ENCODE measurements at places on chromosomes 11 and 22.
A peak's percentile ranks its signal among the peaks of the same experiment; 100 is the strongest.

DNA sequence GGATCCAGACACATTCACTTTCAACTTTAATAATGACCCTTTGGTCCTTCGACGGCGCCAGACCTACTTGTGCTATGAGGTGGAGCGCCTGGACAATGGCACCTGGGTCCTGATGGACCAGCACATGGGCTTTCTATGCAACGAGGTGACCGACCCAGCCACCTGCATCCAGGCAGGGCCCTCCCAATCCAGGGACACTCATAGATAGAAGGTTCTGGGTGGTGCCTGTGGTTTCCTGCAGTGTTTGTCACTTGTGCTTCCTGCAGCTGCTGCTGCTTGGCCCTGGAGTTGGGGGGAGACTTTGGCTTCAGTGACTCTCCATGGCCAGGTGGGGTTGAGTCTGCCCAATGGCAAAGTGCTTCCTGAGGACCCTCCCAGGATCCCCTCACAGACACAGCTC is 7.3 kb downstream of the APOBEC3B start:
- peak; percentile 54 for DNase-seq

- no peak for DNase-seq
Measured at GRCh38 chr11:75625021-75625420, 43.8 kb downstream of the MAP6 start.

DNA sequence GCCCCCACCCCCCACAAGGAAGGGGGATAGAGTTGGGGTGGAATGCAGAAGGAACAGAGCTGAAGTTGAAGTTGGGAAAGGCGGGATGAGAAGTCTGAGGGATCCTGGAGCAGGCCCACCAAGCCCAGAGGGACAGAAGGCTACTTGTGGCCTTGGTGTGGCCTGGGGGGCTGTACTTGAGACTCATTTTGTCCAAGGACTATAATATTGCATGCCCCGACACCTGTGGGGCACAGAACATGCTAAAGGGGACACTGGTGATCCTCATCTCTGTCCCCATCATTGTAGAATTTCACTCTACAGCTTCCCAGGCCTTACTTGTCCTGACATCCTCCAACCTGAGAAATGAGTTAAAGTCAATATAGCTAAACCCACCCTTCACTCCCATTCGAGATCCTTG is 1.3 kb downstream of the ESAM start:
- DNase-seq, result no peak

GRCh38 chr22:27915986-27916385 is 3.1 kb downstream of the PITPNB start:
- no peak for DNase-seq

GRCh38 chr22:49136816-49137180 is 690.9 kb downstream of the BRD1 start:
- DNase-seq, result no peak

DNA sequence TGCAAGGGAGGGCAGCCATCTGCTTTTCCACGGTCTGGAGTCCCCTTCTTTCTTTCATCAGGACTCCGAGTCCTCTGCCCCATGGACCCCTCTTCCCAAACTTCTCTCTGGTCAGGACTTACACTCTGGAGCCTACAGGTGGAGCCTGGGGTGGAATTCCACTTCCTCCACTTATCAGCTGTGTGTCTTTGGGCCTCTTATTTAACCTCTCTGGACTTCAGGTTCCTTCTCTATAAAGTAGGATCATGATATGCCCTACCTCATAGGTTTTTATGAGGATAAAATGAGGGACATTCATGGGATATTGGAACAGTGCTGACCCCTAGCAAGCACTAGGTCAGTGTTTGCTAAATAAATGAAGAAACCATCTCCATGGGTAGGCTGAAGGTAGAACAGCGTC is 1.7 kb downstream of the LINC01488 start:
- no peak for DNase-seq

DNA sequence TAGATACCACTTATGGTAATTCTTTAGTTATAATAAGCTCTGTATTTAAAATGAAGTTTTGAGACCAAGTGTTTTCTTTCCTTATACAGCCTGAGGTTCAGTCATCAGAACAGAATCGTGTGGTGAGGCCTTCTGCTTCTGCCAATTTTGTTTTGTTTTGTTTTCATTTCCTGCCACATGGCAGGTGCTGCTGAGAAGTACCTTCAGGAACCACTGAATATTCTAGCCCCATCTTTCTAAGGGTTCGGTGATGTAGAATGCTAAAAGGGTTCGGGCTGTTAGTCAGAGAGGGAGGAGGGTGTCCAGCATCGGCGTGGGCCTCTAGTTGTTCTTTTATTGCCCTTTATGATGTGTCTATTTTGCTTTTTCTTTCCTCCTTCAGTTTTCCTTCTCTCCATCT is 25.8 kb downstream of the TNRC6B start:
- DNase-seq, result peak; percentile 52

DNA sequence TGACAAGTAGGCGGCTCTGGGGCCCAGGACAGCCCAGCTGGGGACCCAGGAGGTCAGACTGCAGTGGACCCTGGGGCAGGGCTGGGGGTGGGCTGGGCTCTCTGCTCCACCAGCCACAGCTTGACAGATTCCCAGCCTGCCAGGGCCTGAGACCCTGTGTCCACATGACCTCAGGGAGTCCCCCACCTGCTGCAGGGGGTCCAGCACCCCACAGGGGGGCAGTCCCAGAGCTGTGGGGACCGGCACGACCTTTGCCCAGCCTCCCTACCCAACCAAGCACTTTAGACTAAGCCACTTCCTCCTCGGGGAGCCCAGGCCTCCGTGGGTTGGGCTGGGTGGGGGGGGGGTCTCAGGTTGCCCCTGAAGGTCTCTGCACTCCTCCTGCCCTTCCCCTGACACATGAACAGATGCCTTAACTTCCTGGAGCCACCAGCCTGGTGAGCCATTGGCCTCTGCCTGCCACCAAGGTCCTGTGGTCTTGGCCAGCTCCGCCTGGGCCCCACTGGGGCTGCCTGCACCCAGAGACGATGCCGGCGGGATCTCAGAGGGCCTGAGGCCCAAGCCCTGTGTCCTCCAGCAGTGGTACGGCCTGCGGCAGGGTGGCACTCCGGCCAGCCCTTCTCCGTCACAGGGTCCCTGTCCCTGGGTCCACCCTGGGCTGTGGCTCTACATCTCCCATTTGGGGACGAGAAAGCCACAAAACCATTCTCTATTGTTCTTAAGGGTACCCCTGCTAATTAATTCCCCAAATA is 3.4 kb downstream of the CCDC188 start:
- DNase-seq, result no peak

DNA sequence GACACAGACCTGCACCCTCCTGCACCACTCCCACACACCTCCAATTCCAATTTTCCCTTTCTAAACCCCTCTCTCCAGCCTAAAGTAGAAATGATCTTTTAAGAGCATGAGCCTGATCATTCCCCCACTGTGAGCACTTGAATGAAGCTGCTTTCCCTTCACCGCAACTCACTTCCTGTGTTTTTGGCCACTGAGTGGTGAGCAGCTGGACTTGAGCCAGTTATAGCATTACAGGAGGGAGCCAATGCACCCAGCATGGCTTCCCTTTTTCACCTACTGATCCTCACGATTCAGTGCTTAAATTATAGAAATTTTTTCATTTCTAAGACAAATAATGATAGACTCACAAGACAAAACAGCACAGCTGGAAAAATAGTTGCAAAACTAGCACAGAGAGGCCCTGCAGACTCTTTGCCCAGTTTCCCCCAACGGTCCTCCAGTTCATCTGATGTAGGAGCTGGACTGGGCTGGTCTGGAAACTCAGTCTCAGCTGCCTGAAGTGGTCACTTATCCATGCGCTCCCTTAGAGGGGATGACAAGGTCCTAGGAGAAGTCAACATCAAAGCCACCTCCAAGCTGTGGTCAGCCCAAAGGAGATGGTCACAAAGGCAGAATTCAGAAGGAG is 9.7 kb upstream of the APOL4 start:
- DNase-seq, result no peak

GRCh38 chr11:76807206-76807875 is 24.2 kb downstream of the TSKU start:
- peak; percentile 73 for DNase-seq

DNA sequence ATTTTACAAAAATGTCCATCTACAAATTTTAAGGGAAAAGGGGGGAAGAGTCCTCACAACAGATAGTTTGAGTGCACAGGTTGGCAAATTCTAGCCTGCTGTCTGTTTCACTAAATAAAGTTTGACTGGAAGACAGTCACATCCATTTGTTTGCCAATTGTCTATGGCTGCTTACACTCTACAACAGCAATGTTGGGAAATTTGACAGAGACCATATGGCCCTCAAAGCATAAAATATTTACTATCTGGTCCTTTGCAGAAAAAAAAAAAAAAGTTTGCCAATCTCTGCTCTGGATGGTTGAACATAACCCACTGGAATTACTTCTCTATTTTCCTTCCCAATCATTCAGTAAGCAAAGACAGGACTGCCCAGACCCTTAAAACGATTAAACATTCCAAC is 88.2 kb downstream of the FCHSD2 start:
- no peak for DNase-seq

DNA sequence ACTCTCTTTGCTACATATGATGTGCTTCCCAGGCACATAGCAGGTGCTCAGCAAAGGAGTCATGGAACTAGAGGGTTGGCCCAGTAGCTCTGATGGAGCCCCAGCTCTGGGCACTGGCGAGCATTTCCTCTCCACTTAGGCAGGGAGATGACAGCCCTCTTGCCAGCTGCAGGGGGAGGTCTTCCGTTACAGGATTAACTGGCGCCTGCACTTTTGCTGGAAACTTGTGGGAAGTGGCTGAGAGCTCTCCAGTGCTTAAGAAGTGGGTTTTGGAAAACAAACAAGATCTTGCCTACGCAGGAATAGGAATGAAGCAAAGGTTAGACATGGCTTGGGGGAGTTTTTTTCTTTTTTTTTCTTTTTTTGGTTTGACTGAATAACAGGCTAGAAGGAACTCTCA is 75.5 kb downstream of the MICAL2 start:
- no peak for DNase-seq

- DNase-seq, result no peak
Measured at GRCh38 chr11:84607975-84608836, 1018.9 kb downstream of the DLG2 start.

Measured in thymus (tissue), 14 donors.